KG1 (cell line): ENCODE measurements at places on chromosomes 6 and 20.

- DNase-seq, result peak; percentile 41
Measured at GRCh38 chr20:62065674-62066338, at the start of gene TAF4. Gene TAF4, minus strand, starts transcription at chr20:62065881. Its CDS starts 71 bp downstream, at chr20:62065810.

DNA sequence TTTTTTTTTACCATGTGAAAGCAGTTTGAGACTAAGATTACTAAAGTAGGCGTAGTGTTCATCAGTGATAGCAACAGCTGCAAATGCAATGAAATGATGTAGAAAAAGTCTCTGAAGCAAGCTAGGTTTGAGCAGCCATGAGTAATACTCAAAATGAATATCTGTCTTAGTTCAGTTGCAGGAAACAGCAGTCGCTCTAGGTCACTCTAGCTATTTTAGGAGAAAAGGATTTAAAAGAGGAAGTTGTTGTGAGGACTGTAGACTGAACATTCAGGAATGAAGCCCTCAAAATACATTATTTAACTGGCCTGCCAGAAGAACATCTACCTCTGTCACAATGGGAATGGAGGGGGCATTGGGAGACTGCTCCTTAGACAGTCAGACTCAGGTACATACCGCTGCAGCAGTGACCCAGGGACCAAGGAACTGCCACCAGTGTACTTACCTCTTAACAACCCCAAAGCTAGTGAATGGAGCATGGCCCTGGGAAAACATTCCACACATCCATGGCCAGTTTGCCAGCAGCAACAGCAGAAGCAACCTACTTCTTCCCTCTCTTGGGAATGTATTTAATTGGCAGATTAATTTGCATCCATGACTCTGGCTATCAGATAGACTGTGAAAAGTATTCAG lies 243.0 kb upstream of the KHDRBS2 start:
- peak; percentile 52 for DNase-seq

DNA sequence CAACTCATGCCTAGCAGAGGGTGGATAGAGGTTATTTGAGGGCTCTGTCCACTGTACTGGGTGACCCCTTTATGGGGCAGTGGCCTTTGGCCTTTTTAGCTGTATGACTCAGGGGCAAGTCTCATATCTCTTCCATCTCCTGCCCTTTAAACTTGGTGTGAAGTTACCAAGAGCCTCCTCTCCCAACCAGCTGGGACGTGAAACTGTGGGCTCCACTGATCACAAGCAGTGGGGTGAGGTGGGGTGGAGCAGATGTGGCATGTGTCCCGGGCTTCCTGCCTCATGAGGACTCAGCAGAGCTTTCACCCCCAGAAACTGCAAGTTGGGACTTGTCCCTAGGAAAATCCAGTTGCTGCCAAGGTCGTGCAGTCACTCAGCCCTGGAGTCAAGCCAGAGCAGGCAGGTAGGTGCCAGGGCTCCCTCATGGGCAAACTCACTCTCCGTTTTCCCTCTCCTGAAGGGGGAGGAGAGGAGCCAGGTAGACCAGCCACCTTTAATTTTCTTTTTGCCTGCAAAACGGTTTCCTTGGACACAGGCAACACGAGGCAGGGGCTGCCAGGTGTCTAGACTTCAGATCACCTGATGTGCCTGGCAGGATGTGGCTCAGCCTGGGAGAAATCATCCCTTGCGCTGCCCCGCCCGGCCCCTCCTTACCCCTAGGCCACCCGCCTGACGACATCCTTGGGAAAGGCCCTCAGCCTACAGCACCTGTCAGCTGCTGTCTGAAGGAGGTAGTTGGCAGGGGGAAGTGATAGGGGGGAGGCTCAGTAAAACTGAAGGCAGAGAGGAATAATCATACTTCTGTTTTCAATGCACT lies 4.0 kb downstream of the CDKN1A start:
- peak; percentile 48 for DNase-seq

DNA sequence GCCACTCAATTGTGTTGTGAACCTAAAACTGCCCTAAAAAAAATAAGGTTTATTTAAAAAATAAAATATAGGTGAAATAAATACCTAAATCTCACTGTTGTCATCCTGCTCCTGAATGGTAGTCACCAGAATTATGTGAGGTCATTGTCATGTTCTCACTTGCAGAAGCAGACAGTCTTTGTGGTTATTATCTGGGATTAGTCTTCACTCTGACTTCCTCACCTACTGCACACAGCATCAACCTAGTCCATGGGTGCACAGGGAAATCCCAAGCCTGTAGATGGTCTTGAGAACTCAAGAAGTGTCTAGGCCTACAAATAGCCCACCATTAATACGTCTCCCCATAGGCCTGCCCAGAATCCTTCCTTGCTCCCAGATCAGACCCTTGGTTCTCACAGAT lies 97.0 kb downstream of the FOXF2 start:
- no peak for DNase-seq

GRCh38 chr6:139150920-139151319 lies 16.0 kb downstream of the HECA start:
- DNase-seq, result no peak

- DNase-seq, result no peak
Measured at GRCh38 chr6:118100717-118101116, 193.7 kb downstream of the SLC35F1 start.

- no peak for DNase-seq
Measured at GRCh38 chr20:24958506-24959385, 9.7 kb downstream of the CST7 start.

GRCh38 chr20:18663932-18664331 lies 76.1 kb downstream of the DTD1 start:
- DNase-seq, result no peak

DNA sequence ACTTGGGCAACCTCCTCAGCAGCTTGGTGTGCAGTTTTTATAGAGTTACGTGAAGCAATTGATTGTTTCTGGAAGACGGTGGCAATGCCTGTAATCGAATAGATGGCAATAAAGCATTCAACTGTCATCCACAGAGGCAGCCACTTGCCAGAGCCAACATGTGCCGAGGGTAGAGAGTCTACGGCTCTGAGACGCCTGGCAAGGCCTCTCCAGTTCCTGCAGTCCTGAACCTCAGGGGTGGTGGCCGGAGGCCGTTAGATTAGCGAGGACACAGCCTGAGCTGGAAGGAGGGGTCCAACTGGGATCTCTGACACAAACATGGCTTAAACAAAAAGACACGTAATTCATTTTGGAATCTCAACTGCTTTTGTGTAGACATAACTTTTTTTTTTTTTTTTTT lies 775 bp upstream of the TTLL2 start:
- no peak for DNase-seq

DNA sequence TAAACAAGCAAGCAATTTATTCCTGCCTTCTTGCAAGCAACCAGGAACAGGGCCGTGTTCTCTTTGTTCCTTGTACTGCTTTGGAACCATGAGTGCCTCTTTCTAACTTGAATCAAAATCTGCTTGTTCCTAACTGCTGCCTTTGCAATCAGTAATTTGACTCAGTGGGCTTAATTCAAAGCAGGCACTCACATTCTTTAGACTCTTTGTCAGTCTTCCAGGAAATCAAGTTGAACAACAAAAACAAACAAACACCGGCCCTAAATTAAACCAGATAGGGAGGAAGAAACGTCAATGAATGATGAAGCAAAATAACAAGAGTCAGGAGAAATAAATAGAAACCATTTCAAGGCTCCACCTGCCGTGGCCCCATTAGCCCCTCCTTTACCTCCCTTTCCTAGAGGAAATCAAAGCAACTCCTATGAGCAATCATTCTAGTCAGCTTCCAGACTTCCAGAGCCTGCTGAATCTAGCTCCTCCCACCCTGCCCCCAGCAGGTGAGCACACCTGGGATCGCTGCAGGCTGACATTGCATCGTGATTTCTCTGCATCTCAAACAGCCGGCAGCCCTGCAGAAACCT lies 582.2 kb upstream of the FLRT3 start:
- DNase-seq, result no peak

GRCh38 chr6:106158816-106159215 lies 72.7 kb downstream of the PRDM1 start:
- DNase-seq, result no peak

- DNase-seq, result no peak
Measured at GRCh38 chr6:163389354-163389753, 25.2 kb upstream of the QKI start.

DNA sequence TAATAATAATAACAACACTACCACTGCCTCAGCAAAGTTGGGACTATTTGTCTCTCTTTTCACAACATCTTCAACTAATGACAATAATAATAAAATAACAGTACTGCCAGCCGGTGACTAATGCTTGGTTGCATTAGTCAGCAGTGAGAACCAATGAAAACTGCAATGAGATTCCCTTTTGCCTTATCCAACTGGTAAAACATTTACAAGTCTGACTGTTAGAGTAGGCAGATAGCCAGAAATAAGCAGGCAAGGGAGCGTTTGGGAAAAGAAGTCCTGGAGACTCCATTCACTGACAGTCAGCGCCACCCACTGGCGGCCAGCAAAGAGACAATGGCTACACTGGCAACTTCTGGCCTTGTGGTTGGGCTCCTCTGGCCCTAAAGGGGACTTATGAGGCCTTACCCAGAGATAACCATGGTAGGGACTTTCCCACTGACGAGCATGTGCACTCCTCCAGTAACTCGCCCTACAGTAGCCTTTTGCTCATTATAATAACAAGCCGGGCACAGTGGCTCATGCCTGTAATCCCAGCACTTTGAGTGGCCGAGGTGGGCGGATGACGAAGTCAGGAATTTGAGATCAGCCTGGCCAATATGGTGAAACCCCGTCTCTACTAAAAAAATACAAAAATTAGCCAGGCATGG lies 3.4 kb upstream of the NSFL1C start:
- DNase-seq, result no peak

DNA sequence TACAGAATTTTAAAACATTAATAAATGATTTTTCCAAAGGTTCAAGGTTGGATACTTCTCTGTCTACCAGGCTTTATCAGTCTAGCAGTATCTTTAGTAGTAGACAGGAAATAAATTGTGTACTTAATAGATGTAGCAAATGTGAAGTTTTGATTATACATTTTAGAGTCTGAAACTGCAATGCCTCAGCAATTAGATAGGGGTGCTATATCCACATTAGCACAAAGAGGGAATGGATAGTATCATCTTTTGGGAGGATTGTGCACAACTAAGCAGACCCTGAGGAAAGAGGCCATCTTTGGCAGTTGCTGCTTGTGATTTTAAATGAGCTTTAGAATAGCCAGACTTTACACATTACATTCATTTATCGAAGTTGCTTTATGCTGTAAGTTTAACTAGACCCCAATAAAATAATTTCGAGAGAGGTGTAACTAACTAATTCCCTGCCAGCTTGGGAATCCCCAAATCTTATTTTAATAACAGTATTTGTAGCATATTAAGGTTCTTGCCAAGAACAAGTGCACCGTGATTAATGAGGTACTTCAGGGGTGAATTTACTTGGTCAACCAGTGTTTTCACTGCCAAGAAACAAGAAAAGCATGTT lies 2.8 kb downstream of the KCNQ5 start:
- peak; percentile 31 for DNase-seq

- no peak for DNase-seq
Measured at GRCh38 chr6:156942266-156942665, 165.1 kb downstream of the ARID1B start.

DNA sequence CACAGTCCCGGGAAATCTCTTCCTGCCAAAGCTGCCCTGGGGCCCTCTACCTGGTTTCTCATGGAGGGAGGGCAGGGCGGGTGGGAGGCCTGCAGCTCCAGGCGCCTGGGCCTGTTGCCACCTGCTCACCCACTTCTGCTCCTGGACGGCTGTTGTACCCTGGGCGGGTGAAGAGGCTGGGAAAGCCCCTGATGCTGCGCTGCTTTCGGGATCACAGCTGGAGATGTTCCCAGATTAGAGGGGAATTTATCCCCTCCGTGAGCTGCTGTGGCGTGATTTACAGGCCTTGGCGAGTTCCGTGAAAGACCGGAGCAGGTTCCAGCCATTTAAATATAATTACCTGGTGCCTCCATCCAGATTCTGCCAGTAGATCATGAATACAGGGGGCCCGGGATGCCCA lies 12.3 kb upstream of the VSTM2L start:
- no peak for DNase-seq

DNA sequence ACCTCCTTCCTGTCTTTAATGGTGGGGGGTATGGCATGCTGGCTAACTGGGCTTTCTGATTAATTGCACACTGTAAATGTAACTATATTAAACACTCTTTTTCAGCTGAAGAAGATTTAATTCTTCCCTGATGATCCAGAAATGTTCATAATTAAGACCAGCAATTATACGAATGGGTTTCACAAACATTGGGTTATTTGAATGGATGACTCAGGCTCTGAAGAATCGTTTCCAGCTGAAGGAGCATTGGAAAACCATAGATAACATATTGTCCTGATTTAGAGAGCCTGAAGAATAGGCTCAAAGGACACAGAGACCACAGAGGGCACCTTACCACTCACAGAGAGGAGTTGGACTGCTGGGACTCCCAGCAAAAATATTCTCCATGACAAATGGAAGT lies 130.7 kb upstream of the SSTR4 start:
- no peak for DNase-seq
